ENCODE measurements at places on chromosomes 12 and 14. TPM values are rescaled to one million over a fixed set of nuclear protein-coding genes. Genes with fewer than 3 reads are reported as not detected.

CD69 gene
- 3.8 TPM for total RNA-seq

IRAK4 gene
- total RNA-seq: 5.6 TPM

PMCH gene
- not detected for total RNA-seq

GAS2L3 gene
- total RNA-seq: 13.2 TPM

DNA sequence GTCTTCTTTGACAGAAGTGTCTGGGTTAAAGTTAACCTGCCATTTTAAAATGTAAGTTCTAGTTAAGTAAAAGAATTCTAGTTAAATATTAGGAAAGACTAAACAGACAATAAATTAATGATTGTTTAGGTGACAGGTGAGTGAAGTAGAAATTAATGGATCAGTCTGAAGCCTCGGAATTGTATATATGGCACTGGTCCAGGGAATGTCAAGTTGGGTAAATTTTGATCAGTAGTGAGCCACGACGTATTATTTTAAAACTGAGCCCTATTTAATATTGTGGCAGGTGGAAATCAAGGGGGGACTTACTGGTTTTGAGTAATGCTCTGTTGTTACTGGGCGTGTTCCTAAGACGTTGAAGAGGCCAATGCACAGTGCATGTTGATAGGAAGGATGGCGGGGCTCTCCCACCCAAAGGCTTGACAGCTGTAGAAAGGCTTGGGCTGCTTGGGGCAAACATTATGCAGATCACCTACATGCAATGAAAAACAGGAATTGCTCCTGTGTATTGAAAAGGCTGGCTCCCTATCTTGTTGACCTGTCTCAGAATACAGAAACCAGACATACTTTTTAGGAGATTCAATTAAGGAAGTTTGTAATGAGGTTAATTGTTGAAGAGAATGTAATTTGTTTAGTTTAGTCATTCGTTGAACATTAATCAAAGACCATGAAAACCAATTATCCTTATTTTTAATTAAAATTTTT, 5.9 kb upstream of the PPFIBP1 start:
- DNase-seq: no peak

- no peak for DNase-seq
Measured at GRCh38 chr14:99043267-99043615, 228.8 kb downstream of the BCL11B start.

- DNase-seq: no peak
Measured at GRCh38 chr14:37047226-37047625, 125.2 kb downstream of the SLC25A21 start.

Data from heart left ventricle (tissue), 16 donors.